NCI-H446 (cell line): ENCODE measurements at places on chromosomes 2 and 18.

- DNase-seq, result no peak
Measured at GRCh38 chr18:58502628-58503027, 126.3 kb downstream of the ALPK2 start.

DNA sequence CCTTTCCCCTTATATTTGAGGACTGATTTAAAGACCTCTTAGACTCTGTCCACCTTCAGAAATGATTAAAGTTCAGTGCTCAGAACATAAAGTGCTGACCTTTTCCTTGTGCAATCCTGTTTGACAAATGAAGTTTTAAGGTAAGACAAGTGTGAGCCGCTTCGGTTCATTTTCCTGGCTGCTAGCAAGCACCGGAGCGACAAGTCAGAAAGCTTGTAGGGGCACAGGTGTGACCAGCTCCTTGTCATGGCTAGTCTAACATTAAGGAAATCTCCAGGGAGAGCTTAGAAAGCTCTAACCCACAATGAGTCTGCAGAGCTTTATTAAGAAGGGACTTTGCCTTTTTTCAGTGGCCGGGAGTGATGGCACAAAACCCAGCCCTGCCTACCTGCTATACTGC, 2.3 kb upstream of the NCKAP5 start:
- no peak for DNase-seq

GRCh38 chr2:24269265-24269664, 91.1 kb downstream of the ITSN2 start:
- DNase-seq, result no peak

DNA sequence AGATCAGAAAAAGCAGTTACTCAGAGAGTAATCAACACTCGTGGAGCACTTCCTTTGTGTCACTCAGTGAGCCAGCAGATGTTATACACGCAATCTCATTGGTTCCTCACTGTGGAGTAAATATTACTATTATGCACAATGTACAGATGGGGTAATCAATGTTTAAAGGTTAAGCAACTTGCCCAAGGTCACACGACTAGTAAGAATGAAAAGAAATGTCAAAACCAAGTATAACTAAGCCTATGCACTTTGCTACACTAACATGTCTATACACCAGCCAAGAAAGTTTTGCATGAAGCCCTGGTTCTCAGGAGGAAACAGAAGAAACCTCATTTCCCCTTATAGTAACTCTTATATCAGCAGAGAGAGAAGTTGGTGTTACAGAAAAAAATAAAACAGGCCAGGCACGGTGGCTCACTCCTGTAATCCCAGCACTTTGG, 5.4 kb downstream of the METTL21A start:
- no peak for DNase-seq

- peak; percentile 57 for DNase-seq
Measured at GRCh38 chr2:223779877-223780276, 57.5 kb downstream of the AP1S3 start.

DNA sequence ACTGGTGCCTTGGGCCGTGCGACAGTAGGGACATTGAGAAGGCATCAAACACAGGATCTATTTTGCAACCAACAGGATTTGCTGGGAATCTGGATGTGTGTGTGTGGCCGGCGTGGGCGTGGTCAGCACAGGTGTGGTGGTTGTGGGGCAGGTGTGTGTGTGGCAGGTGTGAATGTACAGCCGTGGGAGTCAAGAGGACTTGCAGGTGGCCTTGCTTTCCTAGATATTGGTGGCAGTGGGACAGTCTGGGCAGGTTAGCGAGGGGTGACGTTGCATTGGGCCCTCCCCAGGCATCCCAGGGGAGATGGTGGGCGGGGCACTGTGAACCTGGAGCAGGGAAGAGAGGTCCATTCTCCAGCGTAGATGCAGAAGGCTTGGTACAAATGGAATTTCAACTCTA, 3.2 kb upstream of the LIMS2 start:
- DNase-seq, result no peak

- peak; percentile 74 for DNase-seq
Measured at GRCh38 chr2:105373344-105373781, 25.5 kb downstream of the FHL2 start.

DNA sequence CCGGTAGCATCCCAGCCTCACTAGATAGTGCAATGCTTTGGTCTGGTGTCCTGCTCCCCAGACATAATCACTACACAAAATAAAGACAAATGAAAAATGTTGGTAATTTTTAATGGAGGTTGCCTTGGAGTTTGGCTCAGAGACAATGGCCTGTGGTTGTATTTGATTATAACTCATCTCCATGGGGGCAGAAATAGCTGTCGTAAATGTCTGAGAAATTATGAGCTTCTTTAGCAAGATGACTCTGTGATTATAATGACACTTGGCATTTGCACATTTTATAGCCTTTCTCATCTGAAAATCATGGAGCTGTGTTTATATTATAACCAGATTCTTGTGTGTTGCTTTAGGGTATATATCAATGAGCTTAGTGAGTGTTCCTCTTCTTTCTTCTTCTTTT, 1779.7 kb upstream of the CELF4 start:
- DNase-seq, result no peak

DNA sequence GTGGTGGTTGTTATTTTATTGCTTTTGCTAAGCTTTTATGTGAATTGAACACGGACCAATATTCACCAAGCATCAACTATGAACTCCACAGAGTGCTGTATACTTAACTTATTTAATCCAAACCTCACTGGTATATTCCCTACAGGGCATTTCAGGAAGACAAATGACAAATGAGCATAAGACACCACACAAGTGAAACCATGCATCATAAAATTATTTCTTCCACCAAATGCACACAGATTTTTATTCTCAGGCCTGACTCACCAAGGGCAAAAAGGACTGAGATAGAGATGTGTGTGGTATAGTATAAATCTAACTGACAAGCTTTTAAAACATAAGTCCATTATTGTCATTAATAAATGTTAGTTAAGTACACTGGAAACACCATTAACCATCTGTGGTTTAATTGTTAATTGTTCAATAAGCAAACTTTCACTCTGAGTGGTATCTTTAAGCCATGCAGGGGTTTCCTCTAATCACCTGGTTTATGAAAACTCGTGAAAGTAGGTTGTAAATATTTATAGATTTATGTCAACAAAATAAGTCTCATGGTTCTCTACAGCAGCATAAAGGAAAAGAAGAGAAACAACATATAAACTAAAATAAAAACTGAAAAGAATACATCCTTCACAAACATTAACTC, 77.6 kb upstream of the CRIM1 start:
- DNase-seq, result no peak

DNA sequence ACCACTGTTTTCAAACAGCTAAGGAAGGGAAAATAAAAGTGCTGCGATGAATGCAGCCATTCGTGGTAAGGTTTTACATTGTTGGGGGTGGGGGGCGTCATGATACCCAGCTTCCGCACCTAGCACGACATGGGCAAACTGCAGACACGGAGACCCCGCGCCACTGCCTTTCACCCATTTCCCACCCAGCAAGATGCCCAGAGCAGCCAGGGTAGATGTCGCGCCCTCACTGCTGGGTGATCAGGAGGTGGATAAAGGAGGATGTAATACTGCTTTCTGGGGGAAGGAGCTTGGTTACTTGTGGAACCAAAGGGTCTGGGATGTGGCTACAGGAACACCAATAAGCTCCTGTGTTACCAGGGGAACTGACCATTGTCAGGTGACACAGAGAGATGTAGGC, 138.4 kb downstream of the ZNF516 start:
- no peak for DNase-seq

DNA sequence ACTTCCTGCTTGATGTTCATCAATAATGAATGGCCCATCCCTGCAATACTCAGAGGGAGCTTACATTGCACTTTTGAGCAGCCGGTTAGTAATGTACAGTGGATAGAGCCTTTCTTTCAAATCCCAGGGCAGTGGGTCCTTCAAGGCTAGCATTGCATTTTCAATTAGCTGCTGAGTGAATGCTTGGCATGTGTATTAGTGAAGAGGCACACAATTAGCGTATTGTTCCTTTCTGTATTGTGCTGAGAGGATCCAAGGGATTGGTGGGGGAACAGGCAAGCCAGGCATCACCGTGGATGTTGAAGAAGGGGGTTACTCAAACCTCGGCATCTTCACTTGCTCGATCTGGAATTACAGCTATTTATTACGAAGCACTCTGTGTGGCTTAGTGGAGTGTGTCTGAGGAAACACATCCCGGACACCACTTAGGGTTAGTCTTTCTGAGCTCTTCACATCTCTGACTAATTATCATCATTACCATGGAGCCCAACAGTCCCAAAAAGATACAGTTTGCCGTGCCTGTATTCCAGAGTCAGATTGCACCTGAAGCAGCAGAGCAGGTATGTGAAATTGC, at the start of gene PPP1R1C:
PPP1R1C (plus strand) TSS at position 222 of the 574 bp plus-strand sequence; CDS start at position 480, 258 bp downstream.
- DNase-seq, result peak; percentile 38

- DNase-seq, result no peak
Measured at GRCh38 chr2:61421611-61422010, 49.3 kb downstream of the USP34 start.

DNA sequence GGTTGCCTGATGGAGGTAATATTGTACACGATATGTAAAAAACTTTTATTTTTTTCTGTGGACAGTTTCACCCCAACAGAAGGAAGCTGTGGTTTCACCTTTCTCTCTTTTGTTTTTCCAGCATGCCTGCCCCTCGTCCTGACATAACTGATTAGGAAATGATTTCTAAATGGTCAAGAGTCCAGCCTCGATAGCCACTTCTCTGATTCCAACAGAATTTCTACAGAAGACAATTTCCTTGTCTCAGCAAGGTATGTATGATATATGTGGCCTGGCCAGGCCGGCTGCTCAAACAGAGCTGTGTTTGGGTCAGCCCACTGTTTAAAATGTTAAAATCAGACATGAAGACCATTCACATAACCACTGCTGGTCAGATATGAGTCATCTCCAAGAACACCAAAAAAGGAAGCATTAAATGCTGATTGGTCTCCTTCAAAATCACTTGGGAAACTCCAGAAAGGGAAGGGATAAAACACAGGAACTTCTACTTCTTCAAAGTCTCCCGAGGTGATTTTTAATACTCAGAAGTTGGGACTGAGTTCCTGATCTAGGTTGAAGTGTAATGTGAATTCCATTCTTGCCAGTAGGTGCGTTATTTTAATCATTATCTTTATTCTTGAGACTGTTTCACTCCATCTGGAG, 22.3 kb downstream of the ATP8B1 start:
- no peak for DNase-seq

GRCh38 chr18:75172299-75173124, 36.4 kb downstream of the PTGR3 start:
- no peak for DNase-seq

DNA sequence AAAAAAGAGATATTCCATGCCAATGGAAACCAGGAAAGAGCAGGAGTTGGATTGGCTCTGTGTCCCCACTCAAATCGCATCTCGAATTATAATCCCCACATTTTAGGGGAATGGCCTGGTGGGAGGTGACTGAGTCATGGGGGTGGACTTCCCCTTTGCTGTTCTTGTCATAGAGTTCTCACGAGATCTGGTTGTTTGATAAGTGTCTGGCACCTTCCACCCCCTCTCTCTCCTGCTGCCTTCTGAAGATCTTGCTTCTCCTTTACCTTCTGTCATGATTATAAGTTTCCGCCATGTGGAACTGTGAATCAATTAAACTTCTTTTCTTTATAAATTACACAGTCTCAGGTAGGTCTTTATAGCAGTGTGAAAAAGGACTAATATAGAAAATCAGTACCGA, 355.6 kb downstream of the NBAS start:
- DNase-seq, result no peak

GRCh38 chr2:220165401-220165800, 538.0 kb downstream of the SLC4A3 start:
- DNase-seq, result no peak

- DNase-seq, result no peak
Measured at GRCh38 chr18:24540896-24541295, 80.5 kb downstream of the HRH4 start.

DNA sequence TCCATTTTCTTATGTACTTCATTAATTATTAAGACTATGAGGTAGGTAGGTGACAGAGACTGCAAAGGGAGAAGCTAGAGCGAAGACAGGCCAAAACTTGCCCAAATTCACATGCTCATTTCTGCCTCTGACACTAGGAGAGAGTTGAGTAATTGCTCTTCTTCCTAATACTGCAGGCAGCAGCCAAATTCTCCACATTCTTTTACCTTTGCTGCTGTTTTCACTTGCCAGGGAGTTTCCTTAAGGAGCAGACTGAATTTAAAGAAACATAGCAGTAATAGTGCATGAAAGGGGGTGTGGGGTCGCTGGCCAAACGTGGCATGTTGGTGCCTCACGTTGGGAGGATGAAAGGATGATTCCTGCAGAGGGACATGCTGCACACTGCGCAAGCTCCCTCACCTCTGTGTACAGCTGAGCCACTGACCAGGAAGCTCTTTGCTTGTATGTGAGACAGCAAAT, 12.3 kb downstream of the CRIM1 start:
- DNase-seq, result no peak

DNA sequence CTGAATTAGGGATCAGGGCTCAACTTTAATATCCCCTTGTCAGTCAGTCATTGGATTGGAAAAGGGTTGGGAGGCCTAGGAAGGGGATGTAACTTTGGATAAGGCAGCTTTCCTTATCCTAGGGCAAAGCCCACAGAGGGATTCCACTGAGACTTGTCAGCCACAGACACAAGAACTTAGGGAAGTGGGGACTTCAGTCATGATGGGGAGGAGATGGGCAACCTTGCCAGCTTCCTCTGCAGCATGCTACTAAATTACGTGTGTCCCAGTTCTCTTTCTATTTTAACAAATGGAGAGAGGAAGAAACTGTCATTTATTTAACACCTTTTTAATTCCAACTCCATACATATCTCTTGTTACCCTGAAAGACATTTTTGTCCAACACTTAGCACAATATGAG, 237.8 kb downstream of the WDR7 start:
- no peak for DNase-seq

- DNase-seq, result no peak
Measured at GRCh38 chr2:237345411-237345810, 68.6 kb downstream of the COL6A3 start.

GRCh38 chr2:175310813-175311504, 129.4 kb upstream of the ATP5MC3 start:
- DNase-seq, result no peak

DNA sequence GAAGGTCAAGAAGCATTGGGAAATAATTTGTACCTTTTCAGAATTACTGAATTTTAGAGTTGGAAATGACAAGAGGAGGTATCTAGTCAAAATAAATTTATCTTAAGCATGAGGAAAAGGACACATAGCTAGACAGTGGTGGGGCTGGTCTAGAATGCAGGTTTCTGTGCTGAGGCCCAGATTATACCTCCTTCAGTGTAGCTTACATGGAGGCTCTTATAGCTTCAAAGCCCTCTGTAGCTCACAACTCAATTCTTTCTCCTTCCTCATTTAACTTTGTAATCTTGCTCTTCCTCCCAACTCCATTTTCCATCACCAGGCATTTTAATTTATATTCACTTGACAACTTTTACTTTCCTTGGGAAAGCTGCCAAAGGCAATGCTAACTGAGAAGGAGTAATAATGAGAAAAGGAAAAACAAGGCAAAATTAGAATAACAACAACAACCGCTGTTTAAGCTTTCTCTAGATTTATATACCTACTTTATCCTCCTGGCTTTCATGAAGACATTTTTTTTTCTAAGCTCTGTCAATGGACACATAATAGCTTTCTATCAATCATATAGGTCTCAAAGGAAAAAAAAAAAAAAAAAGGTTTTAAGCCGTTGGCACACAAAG, 58.5 kb downstream of the CLHC1 start:
- DNase-seq, result no peak

GRCh38 chr2:64910972-64911433, 78.2 kb upstream of the SLC1A4 start:
- no peak for DNase-seq

GRCh38 chr2:37232131-37232933, 874 bp downstream of the NDUFAF7 start:
- no peak for DNase-seq
